ENCODE measurements at places on chromosomes 12 and 14. TPM values are rescaled to one million over a fixed set of nuclear protein-coding genes. Genes with fewer than 3 reads are reported as not detected.

Gene TAS2R42
- total RNA-seq, result 2.4 TPM

Gene P3H3
- 74.6 TPM for total RNA-seq

Gene CLEC9A
- total RNA-seq, result 36.4 TPM

Gene YARS2
- total RNA-seq, result 14.9 TPM

Gene CFAP73
- not detected for total RNA-seq

Gene KIF26A
- 11.8 TPM for total RNA-seq

Gene PLEKHH1
- 3.4 TPM for total RNA-seq

Gene PRMT5
- 86.9 TPM for total RNA-seq

Gene TPPP2
- total RNA-seq, result not detected

DNA sequence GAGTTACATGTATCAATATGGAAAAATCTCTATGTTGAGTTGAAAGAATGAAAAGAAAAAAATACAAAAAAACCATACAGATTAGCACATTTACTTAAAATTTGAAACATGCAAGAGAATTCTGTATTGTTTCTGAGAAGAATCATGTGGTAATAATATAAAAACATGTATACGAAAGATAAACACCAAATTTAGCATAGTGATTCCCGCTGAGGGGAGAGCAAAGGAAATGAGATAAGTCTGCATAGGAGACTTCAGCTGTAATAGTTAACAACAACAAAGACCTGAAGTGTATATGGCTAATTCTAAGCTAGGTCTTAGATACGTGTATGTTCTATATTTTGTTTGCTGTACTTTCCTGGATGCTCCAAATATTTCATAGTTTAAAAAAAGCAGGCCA is 46.5 kb downstream of the FNTB start:
- no peak for DNase-seq

DNA sequence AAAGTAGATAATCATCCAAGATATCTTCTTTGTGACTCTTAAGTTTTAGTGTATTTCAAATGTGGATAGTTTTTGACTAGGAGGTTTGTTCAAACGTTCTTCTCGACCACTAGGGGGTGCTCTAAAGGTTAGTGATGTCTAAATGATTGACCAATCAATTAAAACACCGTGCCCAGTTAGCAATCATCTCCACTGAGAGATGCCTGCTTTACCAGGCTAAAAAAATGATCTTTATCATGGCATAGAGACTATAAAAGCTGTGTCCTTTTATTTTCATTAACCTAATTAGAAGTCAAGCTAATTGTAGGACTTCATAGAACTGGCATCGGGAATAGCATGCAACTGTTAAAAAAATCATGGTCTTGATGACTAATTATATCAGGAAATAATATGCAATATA is 153.9 kb downstream of the PRKCH start:
- DNase-seq, result no peak

DNA sequence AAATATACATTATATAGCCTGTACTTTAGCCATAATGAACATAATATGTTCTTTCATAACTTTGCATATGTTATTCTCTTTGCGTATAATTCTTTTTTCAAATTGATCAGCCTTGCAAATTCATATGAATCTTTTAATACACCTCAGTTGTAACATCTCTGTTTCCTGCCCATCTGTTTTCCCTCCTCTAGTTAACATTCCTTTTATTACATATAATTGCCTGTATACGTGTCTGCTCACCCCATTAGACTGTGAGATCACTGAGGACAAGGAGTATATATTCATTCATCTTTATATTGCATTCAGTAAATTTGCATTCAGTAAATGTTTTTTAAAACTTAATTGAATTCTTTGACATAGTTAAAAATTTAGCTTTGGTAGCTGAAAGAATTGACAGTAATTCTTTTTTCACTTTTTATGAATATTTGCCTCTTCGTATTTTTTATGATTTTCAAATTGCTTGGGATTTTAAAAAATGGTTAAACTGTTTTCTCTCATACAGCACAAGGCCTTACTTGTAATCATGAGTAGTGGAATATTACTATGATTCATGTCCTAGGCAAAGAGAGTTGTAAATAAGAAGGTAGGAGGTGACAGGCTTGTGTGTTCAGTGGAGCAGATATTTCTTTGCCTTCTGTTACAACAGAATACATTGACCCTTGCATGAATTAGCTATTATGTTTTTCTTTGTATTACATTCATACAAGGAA is 32.8 kb upstream of the KLHL42 start:
- no peak for DNase-seq

DNA sequence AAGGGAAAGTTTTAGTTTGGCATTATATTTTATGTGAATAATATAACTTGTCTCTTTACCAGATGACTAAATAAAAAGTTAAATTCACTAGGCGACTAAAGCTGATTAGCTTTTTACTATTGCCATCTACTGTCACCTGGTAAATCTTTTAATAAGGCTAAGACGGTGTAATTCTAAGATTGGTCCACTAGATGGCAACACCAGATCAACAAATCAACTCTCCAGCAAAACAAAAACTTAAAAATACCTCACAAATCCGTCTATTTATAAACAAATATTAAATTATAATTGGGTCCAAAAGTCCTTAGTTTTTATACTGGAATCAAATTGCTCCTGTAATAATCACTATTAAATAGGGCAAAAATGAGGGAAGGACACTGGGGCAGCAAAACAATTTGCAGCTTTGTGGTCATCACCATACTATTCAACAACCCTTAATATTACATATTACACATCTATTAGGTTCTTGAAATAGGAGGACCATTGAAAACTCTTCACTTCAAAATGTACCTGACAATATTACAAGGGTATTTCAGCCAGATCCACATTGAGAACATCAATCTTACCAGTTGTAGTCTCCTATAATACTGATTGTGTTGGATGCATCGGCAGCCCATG is 47.9 kb downstream of the GALC start:
- DNase-seq, result peak; percentile 51

- no peak for DNase-seq
Observed at GRCh38 chr12:116294454-116295165, 17.1 kb upstream of the MED13L start.

DNA sequence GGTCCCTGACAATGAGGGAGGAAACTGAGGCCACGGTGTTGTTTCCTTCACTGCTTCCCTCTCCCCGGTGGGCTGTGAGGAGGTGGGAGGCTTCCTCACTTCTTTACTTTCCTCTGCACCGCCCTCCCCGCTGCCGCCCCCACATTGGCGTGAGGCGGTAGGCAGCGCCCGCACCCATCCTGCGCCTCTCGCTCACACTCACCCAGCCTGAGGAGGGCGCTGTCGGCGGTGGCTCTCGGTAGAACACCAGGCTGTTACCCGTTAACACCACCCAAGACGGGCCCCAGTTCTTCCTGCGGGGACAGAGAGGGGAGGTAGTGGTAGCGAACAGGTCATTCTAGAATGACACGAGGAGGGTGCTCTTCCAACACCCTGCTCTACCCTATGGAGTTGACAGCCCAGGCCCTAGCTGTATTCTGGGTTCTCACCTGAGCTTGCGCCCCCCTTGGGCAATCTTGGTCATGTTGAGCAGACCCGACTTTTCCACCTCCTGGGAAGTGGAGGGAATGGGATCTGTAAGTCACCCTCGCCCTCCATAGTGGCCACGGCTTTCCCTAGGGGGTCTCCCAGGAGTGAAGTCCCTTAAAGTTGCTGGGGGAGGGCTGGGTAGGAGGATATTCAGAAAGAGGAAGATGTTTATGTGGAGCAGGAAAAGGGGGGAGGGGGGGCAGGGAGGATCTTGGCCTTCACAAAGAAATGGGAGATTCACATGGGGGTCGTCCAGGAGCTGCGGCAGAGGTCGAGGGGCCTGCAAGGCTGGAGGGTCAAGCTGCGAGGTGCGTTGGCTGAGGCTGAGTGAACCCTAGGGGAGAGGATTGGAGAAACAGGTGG is 3.3 kb downstream of the ARHGAP9 start:
- no peak for DNase-seq

GRCh38 chr12:62728741-62729140 is 206.2 kb downstream of the PPM1H start:
- no peak for DNase-seq

GRCh38 chr12:78802593-78802992 is 62.0 kb upstream of the SYT1 start:
- DNase-seq, result peak; percentile 78

DNA sequence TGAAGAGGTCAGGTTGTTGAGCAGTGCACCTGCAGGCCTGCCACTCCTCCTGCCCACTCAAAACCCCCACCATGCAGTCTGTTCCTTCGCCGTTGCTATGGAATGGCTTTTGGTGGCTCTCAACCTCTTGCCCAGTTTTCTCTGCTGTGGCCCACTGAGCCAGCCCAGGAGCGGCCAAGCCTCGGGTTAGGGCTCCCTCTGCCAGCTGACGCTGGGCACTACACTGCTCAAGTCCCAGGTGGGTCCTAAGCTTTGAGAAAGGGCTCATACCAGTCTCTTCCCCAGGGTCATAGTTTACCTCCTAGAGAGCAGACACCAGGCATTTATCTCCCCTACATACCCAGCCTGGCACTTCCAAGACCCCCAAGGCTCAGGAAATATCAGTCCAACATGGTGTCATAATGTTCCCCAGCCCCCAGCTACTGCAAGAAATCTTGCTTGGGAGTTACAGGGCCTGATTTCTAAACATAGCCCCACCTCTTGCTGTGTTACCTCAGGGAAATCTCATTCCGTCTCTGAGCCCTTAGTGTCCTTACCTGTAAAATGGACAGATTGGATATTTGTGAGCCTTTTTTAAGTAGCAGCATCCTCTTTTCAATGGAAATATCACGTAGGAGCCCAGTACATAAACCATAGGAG is 59.4 kb downstream of the TSPAN11 start:
- DNase-seq, result peak; percentile 33

GRCh38 chr14:29918981-29919380 is 8.7 kb downstream of the PRKD1 start:
- no peak for DNase-seq

GRCh38 chr14:59013672-59014298 is 174.7 kb upstream of the DAAM1 start:
- no peak for DNase-seq

DNA sequence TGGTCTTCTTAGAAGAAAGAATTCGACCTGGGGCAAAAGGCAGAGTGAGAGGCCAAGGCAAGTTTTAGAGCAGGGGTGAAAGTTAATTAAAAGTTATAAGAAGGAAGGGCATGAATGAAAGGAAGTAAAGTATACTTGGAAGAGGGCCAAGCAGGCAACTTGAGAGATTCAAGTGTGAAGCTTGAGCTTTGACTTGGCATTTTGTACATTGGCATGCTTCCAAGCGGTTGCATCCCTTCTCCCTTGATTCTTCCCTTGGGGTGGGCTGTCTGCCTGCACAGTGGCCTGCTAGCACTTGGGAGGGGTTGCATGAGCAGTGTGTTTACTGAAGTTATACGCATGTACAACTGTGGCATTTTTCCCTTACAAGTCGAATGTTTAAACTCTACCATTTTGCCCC is 74.8 kb upstream of the MGAT4C start:
- DNase-seq, result peak; percentile 8

DNA sequence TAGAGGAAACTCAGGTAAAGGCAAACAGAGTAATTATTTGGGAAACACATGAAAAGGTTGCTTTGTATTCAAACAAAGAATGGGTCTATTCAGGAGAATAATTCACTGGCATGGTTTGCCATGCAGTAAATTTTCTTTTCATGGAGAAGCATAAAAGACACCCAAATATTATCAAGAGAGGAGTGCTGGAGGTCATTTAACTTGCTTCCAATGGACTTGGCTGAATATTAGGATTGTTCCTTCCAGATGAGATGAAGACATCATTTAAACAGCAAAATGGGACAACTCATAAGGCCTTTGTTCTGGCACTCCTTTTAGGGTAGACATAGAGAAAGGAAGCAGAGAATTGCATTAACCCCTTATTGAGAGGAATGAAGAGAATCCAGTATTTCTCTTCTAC is 38.7 kb downstream of the WIF1 start:
- no peak for DNase-seq

- DNase-seq, result no peak
Observed at GRCh38 chr12:11856971-11857370, 207.5 kb downstream of the ETV6 start.

DNA sequence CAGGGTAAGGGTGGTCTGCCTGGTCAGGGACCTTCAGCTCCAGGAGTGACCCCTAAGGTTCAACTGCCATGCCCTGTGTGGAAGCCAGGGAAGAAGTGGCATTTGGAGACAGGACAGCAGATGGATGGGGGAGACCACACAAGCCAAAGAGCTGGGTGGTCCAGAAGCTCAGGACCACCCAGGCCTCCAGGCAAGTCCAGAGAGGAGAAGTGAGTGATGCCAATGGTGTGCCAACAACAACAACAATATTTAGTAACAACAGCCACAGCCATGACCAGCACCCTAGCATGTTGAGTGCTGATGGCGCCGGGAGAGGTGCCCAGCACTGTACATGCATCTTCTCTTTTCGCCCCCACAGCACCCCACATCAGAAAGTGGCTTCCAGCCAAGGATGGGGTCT is 113.7 kb downstream of the ESRRB start:
- no peak for DNase-seq

- peak; percentile 88 for DNase-seq
Observed at GRCh38 chr12:47032644-47033043, 46.8 kb upstream of the PCED1B start.

- peak; percentile 36 for DNase-seq
Observed at GRCh38 chr12:50224026-50224692, 57.0 kb upstream of the CERS5 start.

DNA sequence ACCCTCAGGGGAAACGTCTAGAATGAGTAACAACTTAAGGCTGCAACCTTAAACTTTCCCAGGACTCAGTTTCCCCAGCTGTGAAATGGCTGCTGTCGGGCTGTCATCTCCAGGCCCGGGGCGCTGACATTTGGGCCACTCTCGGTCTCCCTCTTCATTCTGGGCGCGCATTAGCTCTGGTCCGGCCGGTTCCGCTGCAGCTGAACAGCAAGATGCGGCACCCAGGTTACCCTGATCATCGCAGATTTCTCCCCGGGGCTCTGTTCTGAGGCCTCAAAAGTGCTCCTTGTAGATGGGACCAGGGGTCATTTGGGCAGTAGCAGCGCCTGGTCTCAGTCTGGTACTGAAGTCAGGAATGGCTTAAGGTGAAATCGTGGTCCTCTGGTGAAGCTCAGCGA is 890 bp upstream of the BCL7A start:
- no peak for DNase-seq

DNA sequence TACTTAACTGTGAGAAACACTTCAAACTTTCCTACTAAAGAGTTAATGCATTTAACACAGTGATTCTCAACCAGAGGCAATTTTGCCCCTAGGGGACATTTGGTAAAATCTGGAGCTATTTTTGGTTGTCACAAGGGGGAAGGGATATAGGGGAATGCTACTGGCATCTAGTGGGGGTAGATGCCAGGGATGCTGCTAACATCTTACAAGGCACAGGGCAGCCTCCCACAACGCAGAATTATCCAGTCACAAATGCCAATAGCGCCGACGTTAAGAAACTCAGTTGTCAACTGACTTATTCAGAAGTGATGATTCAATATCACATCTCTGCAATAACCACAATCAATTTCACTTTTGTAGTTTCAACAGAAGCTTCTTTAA is 2.0 kb downstream of the EEA1 start:
- DNase-seq, result peak; percentile 44

- no peak for DNase-seq
Observed at GRCh38 chr12:45254254-45254653, 38.4 kb downstream of the ANO6 start.

- DNase-seq, result no peak
Observed at GRCh38 chr12:83656004-83656403, 969.3 kb downstream of the TMTC2 start.

GRCh38 chr12:99680276-99680675 is 32.7 kb downstream of the GARIN6 start:
- no peak for DNase-seq

Data from umbilical cord (tissue), 2 donors.